ENCODE measurements at places on chromosomes 6 and 20.
A peak's percentile ranks its signal among the peaks of the same experiment; 100 is the strongest.

- no peak for DNase-seq
Observed at GRCh38 chr6:110655821-110656220, 159.4 kb downstream of the CDK19 start.

- DNase-seq, result no peak
Observed at GRCh38 chr6:85726206-85726605, 83.5 kb upstream of the SYNCRIP start.

- no peak for DNase-seq
Observed at GRCh38 chr6:157982102-157982562, 469 bp downstream of the SYNJ2 start.

DNA sequence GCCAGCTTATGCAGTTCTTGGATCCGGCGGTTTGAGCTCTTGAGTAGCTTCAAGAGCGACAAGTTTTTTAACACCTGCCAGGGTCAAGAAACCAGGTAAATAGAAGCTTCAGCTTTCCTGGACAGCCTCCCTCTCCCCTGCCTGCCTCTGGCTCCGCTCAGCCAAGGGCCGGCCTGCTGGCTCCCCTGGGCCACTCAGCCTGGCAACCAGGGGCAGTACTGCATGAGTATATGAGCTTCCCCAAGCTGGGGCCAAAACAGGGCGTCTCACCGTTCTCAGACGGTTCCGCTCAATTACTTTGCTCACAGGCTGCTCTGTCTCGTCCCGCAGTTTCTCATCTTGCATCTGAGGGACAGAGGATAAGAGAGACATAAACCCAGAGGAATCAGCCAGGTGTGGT, 856 bp downstream of the TP53TG5 start:
- DNase-seq, result no peak

DNA sequence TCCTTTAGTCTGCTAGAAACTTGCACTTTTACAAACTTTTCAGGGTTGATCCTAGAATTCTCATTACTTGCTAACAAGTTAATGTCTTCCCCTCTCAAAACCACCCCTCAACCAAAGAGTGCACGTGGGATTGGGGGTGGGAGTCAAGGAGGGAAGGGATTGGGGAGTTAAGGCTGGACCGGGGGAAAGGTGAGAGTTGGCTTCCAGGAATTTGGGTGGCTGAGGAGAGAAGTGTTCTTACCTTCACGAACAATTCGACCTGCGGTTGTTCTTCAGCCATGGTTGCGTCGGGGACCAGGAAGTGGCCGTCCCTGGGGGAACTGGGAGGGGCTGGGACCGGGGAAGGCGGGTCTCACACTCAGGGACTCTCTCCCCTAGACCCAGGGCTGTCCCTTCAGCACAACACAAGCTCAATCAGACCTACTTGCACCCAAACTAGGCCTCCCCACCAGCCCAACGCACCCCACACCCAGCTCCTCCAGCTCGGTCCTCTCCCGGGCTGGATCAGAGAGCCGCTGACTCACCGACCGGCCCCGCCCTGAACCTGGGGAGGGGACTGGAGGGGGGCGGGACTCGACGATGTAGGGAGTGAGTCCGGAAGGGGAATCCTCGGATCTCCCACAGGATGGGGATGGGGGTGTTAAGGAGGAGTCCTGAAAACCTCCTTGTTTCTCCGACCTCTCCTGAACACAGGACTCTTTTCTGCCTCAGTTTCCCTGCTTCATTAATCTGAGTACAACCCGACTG, at the start of gene CLIC1:
Gene CLIC1, minus strand, starts transcription at position 510 of the 747 bp plus-strand sequence. Its CDS starts 230 bp downstream, at position 280.
- peak; percentile 70 for DNase-seq

GRCh38 chr6:97765461-97765860, 482.4 kb upstream of the MMS22L start:
- no peak for DNase-seq

- no peak for DNase-seq
Observed at GRCh38 chr20:16569246-16570153, 3.7 kb downstream of the KIF16B start.

GRCh38 chr6:157996918-157997702, 15.4 kb downstream of the SYNJ2 start:
- DNase-seq, result no peak

- no peak for DNase-seq
Observed at GRCh38 chr20:46293084-46293483, 15.2 kb downstream of the CDH22 start.

- DNase-seq, result no peak
Observed at GRCh38 chr6:30060606-30061091, 416 bp upstream of the POLR1H start.

DNA sequence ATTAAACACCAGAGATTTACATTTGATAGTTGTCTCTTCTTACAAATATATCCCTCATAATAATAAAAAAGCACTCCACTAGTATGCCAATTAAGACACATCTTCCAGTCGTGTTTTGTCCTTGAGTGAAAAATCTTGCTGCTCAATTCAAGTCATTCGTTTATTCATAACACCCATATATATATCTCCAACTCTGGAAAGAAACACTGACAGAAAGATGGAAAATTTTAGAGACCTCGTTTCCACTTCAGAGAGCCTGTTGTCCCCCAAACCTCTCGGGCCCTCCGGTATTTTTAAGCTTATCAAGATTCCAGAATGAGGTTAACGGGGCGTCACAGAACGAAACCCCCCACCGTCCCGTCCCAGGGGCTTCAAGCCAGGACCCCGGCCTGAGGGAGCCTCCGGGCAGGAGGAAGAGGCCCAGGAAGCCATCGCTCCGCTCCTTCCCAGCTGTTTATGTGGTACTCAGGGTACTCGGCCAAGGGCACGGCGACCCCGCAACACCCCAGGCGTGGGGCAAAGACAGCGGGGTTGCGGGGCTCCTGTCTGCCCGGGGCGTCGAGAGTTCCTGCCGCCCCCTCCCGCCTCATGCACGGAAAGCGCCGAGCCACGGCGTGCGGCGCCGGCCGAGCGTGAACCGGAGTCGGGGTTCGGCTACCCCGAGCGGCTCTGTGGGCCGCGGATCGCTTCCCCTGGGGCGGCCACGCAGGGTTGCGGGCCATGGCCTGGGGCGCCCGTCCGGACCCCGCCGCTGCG, 623 bp upstream of the SNX9 start:
- no peak for DNase-seq

- no peak for DNase-seq
Observed at GRCh38 chr20:34798871-34799270, 26.6 kb downstream of the NCOA6 start.

GRCh38 chr6:90434094-90434493, 137.5 kb upstream of the BACH2 start:
- no peak for DNase-seq

DNA sequence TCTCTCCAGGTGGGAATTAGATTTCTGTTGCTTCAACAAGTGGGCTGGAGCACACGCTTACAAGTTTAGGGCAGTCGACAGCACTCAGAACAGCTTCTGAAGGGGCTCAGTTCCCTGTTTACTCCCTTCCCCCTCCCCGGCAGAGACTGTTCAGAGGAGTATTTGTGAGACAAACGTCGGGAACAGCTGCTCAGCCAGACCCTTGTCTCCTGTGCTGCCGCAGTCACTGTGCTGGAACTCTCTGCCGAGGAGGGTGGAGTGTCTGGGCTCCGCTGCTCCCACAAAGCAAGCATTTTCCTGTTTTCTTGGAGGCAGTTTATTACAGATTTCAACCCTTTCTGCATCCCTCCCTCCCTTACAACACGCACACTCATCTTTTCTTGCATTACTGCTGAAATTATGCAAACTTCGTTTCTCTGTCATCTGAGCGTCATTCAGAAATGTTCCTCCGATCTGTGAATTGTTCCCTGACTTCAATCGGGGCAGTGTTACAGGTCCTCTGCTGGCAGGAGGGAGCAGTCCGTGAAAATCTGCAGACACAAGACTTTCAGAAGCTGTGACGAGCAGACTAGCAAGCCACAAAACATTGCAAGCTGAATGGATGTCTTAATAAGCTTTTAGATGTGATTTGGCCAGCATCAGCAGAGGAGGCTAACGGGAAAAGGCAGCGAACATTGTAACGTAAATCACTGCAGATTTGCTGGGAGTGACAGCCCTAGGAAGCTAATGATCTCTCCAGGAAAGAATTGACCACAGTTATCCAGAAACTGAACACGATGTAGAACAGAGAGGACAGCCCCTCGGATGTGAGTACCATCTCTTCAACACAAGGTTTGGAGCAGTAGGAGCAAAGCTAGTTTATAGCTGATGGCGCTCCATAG, 76.2 kb downstream of the LYRM2 start:
- DNase-seq, result no peak

- no peak for DNase-seq
Observed at GRCh38 chr6:138520463-138520862, 21.2 kb upstream of the NHSL1 start.

DNA sequence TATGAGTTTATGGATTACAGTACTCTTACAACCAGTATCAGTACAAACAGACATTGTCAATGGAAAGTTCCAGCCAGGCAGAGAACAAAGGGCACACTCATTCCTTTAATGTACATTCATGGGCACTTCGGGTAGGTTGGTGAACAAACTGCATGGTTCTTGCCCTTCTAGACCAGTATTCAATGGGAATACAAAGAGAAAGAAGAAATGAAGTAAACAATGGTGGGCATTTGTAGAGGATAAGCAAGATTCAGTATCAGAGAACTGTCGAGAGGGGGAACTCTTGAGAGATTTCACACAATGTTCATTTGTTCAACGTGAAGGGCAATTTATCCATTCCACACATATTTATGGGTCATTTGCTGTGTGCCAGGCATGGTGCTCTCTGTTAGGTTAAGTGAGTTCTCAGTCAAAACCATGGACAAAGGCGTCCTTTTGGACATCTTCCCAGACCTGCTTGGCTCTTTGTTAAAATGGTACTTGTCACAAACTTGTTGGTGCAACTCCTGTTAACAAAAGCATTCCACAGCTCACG, 714.8 kb downstream of the DHX35 start:
- no peak for DNase-seq

- no peak for DNase-seq
Observed at GRCh38 chr6:40440053-40440452, 147.1 kb downstream of the LRFN2 start.

DNA sequence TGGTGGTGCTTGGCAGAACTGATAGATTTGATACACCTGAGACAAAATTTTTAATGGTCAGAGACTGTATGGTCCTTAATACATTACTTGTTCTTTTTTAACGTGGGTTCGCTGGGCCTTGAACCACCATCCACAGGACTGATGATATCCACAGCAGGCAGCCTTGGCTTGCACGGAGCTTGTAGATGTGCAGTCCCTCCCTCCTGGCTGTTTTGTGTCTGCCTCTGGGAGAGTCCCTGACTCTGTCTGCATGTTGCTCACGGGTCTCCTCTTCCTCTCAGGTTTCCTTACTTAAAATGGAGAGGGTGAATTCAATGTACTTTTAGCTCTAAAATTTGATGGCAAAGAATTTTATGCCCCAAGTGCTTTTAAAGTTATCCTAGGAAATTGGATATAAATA, 17.5 kb downstream of the KIF25 start:
- no peak for DNase-seq

DNA sequence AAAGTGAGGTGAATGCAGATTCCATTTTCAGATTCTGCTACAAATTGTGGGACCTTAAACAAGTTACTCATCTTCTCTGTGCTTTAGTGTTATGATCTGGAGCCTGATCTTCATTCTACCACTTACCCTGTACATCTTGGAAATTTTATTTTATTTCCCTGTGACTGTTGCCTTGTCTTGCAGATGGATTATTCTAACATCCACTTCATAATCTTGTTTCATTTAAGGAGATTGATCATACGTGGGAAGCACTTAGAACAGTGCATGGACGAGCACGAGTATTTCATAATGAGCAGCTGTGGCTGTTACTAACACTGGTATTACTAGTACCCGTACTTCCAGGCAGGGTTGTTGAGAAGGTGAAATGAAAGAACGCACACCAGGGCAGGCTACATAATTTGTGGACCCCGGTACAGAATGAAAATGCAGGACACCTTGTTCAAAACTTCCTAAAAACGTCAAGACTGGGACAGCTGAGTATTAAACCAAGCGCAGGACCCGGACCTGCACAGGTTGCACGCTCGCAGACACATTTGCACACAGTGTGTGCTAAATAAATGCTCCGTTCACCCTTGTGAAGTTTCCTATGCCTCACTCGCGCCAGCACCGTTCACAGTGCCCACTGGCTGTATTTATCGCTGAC, 535 bp upstream of the CCDC170 start:
- DNase-seq, result no peak

GRCh38 chr20:4006640-4007039, 8.7 kb downstream of the RNF24 start:
- no peak for DNase-seq

DNA sequence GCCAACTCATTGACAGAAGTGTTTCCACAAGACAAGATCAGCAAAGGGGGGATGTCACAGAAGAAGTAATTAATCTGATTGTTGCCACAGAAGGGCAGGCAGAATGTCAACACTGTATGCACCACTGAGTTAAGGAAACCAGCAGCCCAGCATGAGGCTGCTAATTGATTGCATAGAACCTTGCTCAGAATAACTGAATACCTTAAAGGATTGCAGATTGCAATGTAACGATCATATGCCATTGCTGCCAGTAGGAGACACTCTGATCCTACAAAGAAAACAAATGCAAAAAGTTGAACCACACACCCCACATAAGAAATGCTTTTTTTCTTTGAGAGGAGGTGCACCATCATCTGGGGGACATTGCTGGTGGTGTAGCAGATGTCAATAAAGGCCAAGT, 13.1 kb downstream of the OR5V1 start:
- DNase-seq, result no peak

Data from cortex of kidney (tissue), 1 donor.